ENCODE measurements at places on chromosomes 16 and 17. TPM values are rescaled to one million over a fixed set of nuclear protein-coding genes. Genes with fewer than 3 reads are reported as not detected.

DNA sequence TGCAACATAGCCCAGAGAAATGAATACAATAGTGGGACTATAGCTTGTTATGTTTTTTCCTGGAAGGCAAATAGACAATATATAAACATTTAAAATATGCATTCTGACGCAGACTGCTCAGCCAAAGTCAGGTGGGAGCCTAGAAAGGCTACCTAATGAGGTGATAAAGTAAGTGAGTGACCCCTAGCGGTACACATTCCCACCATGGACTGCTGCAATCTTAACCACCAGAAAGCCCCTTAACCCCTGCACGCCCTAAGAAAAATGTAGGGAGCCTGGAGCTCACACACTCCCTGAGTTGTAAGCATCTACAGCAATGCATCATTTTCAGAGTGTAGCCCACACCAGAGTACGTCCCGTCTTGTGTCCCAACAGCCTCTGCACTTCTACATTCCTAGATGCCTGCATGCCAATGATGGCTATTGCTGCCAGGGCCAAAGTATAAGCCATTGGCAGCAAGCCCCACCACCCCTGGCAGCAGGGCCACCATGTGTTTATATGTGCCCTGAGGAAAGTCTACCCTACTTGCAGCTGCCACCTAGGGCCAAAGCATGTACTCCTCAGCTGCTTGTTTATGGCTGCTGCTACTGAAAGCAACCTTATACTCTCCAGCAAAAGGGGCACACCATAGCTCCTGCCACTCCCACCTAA lies 127.6 kb downstream of the KIF2B start:
- DNase-seq: peak; percentile 63

The UTP4 gene
- 15.9 TPM for total RNA-seq

DNA sequence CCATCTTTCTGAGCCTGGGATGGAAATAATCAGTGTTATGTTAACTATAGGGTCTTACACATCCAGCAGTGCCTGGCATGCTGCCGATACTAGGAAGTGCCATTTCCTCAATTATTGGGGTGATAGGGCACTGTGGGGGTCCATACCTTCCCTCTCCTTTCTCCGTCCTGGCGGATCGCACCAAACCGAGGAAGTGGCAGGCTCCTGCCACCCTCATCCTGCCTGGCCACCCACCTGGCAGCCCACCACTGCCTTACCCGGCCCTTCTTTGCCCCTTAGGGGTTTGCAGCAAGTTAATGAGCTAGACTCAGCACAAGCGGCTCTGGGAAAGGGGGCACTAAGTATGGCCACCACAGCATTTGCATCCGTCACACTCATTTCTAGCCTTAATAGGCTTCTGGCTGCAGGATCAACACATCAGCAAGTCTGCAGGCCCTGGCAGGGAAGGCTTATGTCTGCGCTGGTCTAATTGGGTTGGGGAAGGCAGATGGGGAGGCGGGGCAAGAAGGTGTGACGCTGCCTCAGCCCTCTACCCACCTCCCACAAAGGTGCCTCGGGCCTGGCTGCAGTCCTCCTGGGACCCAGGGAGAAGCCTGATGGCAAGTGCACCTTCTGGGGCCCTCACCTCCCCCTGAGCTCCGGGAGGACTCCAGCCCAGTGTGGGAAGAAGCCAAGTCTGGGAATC lies 28.6 kb downstream of the DCAKD start:
- no peak for DNase-seq

- no peak for DNase-seq
Measured at GRCh38 chr16:89821438-89822187, 5.2 kb upstream of the FANCA start.

- peak; percentile 75 for DNase-seq
Measured at GRCh38 chr17:60601447-60602384, 1.7 kb downstream of the PPM1D start.

The DHODH gene
- 12.1 TPM for total RNA-seq
